Frontal cortex (tissue), 4 donors: ENCODE measurements at places on chromosomes 2 and 18. TPM values are rescaled to one million over a fixed set of nuclear protein-coding genes. Genes with fewer than 3 reads are reported as not detected.

DNA sequence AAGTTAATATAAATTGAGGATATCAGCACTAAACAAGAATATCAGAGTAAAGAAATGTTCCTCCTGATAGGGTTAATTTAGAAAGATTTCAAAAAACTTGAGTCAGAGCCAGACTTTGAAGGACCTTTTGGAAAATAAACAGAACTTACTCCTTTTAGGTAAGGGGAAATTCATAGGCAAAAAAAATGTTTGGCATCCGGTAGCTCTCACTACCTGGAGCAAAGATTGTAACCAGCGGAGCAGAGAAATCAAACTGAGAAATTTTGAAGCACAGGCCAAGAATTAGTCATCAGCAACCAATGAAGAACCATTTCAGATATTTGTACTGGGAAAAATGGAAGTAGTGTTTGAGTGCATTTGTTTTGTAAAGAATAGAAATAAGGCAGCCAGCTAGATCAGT lies 113.0 kb downstream of the ICA1L start:
- DNase-seq: no peak

GRCh38 chr2:105822186-105822585 lies 77.5 kb downstream of the NCK2 start:
- no peak for DNase-seq

The DSG1 gene
- total RNA-seq: under 0.01 TPM

The RAB6C gene
- total RNA-seq: 0.41 TPM

DNA sequence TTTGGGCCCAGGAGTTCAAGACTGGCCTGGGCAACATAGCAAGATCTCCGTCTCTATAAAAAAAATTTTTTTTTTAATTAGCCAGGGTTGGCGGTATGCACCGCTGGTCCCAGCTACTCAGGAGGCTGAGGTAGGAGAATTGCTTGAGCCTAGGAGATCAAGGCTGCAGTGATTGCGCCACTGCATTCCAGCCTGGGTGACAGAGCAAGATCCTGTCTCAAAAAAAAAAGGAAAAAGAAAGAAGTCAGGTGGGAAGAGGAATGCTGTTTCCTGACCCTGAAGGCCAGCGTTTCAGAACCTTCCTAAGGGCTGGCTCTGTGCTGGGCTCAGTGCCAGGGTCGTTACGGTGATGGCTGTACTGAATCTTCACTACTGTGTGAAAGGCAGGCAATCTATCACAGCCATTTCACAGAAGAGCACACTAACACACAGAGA lies 35.0 kb upstream of the AGAP1 start:
- DNase-seq: no peak

The SP110 gene
- 0.82 TPM for total RNA-seq

The SULT1C4 gene
- 4.5 TPM for total RNA-seq

DNA sequence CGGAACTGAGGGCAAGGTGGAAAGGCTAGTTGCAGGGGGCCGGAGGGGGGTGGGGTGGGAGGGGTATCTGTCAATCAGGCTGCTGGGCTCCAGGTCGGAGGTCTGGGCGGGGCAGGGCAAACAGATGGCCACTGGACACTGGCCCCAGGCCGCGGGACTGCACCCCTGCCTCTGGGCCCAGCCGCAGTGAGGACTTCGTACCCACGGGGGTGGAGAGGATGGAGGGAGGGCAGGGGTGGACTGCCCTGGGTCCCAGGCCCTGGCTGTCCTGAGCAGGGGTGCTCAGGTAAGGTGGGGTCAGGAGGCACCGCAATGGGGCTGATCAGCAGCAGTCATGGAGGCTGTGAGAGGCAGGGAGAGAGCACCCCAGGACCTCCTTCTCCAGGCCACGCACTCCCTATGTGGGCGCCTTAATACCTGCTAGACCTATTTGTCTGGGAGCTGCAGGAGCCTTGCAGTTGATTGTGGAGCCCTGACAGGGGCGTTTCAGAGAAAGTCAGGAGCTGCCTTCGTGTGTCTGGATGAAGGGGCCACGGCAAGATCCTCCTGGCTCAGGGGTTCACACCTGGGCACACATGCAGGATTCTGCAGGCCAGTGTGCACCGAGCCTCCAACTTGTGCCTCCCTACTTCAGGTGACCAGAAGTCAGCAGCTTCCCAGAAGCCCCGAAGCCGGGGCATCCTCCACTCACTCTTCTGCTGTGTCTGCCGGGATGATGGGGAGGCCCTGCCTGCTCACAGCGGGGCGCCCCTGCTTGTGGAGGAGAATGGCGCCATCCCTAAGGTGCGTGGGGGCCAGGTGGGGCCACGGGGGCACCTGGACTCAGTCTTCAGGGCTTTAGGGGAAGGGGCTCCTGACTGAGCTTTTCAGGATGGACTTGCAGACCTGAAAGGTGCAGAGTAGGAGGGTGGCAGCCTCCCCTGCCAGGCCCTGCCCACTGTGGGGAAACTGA lies 1.5 kb downstream of the CTDSP1 start:
- DNase-seq: no peak

The KCNS3 gene
- total RNA-seq: 1.6 TPM

DNA sequence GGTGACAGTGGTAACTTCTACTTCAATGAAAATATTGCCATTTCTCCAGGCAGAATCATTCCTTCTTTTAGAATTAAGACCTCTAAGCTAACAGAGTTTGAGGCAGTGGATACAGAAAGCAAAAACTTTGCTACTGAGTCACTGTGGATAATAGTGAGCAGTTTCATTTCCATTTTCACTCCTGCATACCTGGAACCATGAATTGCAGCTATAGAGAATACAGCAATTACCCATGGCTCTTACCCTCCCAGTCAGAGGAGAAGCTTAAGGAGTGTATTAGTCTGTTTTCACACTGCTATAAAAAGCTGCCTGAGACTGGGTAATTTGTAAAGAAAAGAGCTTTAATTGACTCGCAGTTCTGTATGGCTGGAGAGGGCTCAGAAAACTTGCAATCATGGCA lies 531.4 kb upstream of the CNTNAP5 start:
- no peak for DNase-seq

DNA sequence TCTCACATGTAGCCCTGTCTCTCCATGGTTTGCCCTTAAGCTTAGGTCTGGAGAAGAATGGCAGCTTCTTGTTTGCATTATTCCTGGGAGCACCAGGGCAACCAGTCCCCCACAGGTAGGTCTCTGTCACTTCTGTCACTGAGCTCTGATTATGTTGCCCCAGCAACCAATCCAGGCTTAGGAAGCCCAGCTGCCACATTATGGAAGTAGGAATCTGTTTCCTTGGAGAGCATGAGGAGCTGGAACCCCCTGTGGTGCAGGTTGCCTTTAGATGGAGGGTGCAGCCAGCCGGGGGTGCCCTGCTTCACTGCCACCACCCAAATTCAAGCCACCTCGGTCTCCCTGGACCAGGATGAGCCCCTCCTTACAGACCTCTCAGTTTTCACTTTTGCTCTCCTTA lies 4.8 kb downstream of the RESP18 start:
- no peak for DNase-seq

DNA sequence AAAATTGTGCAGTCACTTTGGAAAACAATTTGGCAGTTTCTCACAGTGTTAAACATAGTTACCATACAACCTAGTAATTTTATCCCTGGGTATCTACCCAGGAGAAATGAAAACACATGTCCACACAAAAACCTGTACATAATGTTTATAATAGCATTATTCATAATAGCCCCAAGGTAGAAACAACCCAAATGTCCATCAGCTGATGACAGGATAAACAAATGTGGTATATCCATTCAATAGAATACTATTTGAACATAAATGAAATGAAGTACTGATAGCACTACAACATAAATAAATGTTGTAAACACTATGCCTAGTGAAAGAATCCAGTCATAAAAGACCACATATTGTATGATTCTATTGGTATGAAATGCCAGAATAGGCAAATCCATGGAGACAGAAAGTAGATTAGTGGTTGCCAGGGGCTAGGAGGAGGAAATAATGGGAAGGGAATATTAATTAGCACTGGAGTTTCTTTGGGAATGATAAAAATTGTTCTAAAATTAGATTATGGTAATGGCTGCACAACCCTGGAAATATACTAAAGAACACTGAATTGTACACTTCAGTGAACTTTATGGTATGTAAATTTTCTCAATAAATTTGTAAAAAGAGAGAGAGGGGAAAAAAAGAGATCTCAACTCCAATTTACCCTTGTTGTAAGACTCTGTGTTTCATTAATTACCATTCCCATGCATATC lies 20.8 kb upstream of the VIT start:
- DNase-seq: no peak

The DPP10 gene
- 74.6 TPM for total RNA-seq

The AKAIN1 gene
- 4.5 TPM for total RNA-seq

- no peak for DNase-seq
Measured at GRCh38 chr2:169877398-169877797, 50.1 kb downstream of the UBR3 start.

DNA sequence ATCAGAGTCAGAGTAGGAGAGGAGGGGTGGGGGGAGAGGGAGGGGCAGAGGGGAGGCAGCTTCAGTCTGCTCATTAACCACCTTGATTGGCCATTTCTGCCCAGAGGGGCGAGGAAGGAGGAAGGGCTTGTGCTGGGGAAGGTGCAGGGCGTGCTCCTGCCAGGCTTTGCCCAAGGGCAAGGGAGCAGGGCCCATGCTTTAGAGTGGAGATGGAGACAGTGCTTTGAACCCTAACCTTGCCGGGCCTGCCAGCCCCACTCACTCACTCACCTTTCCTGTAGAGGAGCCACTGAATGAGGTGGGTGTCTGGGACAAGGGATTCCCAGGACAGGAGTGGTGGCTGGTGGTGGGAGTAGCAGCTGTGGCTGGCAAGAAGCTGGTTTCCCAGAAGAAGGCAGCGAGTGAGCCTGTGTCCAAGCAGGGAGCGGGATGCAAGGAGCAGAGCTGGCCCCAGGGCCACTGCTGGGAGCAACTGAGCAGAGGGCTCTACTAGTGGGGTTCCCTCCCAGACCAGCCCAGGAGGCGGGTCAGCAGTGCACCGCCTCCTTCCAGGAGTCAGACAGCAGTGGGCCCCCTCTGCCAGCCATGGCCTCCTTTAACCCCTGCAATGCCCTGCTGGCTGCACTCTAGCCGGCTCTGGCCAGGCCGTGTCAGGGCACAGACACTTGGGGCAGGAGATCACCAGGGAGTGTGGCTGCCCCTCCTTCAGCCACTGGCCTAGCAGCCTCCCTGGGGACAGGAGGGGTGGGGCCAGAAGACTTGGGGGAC lies 3.6 kb upstream of the RUFY4 start:
- DNase-seq: no peak

The POTEC gene
- under 0.01 TPM for total RNA-seq

The ALLC gene
- under 0.01 TPM for total RNA-seq

The GKN1 gene
- not detected for total RNA-seq

The CYP1B1 gene
- 7.3 TPM for total RNA-seq

The KIAA2012 gene
- 0.82 TPM for total RNA-seq

The LOXHD1 gene
- total RNA-seq: 0.41 TPM

GRCh38 chr18:40152859-40153258 lies 1802.2 kb upstream of the PIK3C3 start:
- DNase-seq: no peak

GRCh38 chr2:237819231-237819630 lies 20.7 kb downstream of the RBM44 start:
- no peak for DNase-seq

DNA sequence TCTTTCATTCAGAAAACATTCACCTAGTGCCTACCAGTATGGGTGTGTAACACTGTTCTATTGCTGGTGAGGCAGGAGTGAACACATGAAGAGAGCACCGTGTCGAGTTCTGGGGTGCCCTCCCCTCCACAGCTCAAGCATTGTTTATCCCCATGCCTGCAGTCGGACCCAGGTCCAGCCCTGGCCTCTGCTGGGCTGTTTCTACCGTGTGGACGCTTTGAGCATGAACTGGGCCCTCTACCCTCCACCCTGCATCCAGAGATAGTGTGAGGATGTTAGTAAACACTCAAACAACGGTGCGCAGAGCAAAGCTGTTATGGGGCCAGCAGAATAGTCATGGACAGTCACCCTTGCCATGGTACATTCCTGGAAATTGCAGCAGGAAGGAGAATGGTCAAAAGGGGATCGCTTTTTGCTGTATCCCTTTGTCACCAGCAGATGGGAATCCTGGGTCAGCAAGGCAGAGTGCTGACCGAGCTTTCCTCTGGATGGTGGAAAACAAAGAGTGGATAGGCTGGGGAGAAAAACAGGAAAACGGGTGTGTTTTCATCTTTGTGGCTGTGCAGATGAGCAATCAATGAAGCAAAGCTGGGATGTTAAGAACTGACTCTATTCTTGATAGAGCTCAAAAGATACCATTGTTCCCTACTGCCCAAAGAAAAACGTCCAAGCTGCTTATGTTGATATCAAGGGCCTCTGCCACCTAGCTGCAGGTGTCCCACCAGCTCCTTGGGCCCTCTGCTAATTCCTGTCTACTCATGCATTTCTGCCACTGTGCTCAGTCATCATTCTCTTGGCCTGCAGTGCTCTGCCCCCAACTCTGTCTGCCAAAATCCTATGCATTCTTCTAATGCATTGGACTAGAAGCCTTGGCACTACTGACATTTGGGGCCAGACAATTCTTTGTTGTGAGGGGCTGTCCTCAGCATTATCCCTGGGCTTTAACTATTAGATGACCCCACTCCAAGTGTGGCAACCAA lies 38.7 kb downstream of the REEP1 start:
- peak; percentile 34 for DNase-seq

The MC4R gene
- 3.3 TPM for total RNA-seq

DNA sequence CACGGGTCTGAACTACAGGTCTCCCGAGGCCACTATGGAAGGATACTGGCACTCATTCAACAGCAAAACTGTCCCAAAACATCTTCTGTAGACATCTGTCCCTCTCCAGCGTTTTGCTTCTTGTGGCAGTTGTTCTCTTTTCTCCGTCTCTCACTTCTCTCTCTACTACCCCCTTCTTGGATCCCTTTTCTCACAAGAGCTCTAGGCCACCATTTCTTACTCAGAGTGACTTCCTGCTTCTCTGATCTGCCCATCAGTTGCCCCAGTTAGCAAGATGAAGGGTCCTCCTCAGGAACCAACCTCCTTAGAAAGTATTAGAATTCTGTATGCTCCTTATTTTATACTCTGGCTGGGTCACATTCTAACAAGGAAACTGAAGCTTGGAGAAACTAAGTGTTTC lies 32.6 kb downstream of the BCL2 start:
- DNase-seq: no peak

DNA sequence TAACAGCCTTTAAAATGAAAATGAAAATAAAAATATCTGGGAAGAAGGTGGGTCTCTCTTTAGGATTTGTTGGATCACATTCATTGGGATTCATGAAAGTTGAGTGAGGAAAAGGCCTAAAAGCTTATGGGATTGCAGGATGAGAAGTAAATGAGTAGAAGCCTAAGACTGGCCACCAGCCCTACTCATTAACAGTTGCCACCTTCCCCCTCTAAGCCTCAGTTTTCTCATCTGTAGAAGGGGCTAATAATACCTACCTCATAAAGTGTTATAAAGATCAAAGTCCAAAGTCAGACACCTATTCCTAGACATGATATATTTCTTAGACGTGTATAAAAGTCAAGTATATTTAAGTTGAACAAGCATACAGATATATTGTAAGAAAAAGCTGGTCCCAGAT lies 23.8 kb downstream of the RDH14 start:
- no peak for DNase-seq

DNA sequence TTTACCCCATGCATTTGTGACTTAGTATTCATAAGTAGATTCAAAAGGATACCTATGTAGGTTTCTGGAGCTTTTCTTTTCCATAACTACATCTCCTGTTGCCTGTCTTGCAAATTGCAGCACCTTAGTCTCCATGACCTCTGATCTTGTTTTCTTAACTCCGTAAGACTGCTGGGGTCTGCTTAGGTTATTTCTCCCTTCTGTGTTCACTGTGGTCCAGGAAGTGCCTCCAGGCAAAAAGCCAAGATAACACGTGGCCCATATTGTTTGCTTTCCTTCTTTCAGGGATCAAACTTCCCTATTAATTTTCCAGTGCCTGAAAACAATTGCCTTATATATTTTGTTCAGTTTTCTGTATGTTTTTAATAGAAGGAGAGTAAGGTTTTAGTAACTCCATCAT lies 86.4 kb downstream of the GCA start:
- no peak for DNase-seq

- no peak for DNase-seq
Measured at GRCh38 chr2:78925258-78925657, 100.2 kb upstream of the REG3G start.
